WTC11 (cell line): ENCODE measurements at places on chromosomes 1 and 21. TPM values are rescaled to one million over a fixed set of nuclear protein-coding genes. Genes with fewer than 3 reads are reported as not detected.

FAAH gene
- total RNA-seq = 26.4 to 38.6 TPM (median 28.1 TPM) in 3 replicates

GRCh38 chr1:156689035-156689952 is 12.1 kb upstream of the NES start:
- peak overlapping the region; percentile 25; the same call in 1 of the 2 replicates for H3K27ac ChIP-seq
- peak; percentile 90 for DNase-seq
- H3K4me3 ChIP-seq = peak overlapping the region; percentile 74
- peaks cover 7% of the 10 kb centered on the region; the same call in 1 of the 2 replicates for H3K27me3 ChIP-seq

- H3K4me3 ChIP-seq = peak overlapping the region; percentile 72
- no peak overlapping the region for H3K27ac ChIP-seq
- peaks cover 5% of the 10 kb centered on the region; the same call in 1 of the 2 replicates for H3K4me1 ChIP-seq
- H3K27me3 ChIP-seq = no peaks in the 10 kb centered on the region; the same call in 1 of the 2 replicates
Measured at GRCh38 chr1:2547210-2548067, 8.7 kb upstream of the TNFRSF14 start.

DCDC2B gene
- total RNA-seq = not detected in 3 replicates

DNA sequence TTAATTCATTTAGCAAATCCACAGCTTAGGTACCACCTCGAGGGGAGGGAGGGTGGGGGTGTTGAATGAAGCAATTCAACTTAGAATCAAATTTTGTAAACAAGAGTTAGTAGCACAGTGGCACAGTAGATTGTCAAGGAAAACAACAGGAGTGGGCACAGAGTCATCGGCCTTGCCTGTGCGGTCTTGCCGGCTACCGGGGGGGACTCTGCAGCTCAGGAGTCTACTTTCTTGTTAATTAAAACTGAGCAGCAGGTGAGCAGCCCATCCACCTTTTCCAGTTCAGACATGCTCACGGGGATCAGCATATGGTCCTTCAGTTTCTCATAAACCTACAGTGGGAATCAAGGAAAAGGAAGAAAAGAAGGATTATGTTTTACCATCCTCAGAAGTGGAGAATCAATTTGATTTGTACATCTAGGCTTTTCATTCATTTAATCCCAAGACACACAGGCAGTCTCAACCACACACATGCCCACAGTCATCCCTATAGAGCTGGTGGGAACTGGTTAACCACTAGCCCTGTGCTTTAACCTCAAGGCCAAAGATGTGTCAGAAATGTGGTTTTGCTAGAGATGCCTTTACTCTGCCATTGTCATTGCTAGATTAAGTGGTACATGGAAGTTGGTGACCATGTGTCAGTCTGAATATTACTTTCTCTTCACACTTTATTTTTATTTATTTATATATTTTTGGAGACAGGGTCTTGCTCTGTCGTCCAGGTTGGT is 45.0 kb upstream of the BCL10 start:
- H3K4me3 ChIP-seq = no peak overlapping the region
- DNase-seq = no peak
- H3K27me3 ChIP-seq = no peaks in the 10 kb centered on the region
- H3K36me3 ChIP-seq = no peaks in the 10 kb centered on the region
- no peak overlapping the region for H3K27ac ChIP-seq

TNFRSF4 gene
- 0.18 to 0.33 TPM in 2 of 3 replicates, not detected in the other for total RNA-seq

IVL gene
- not detected in 3 replicates for total RNA-seq

GRCh38 chr1:14897547-14897946 is 256.0 kb upstream of the TMEM51 start:
- H3K36me3 ChIP-seq = peaks cover 3% of the 10 kb centered on the region
- DNase-seq = no peak
- no peak overlapping the region for H3K4me3 ChIP-seq
- peaks cover 30% of the 10 kb centered on the region for H3K4me1 ChIP-seq
- H3K27ac ChIP-seq = no peak overlapping the region

RNU1-3 gene
- total RNA-seq = 1,028 to 1,267 TPM (median 1,197 TPM) in 3 replicates

DNA sequence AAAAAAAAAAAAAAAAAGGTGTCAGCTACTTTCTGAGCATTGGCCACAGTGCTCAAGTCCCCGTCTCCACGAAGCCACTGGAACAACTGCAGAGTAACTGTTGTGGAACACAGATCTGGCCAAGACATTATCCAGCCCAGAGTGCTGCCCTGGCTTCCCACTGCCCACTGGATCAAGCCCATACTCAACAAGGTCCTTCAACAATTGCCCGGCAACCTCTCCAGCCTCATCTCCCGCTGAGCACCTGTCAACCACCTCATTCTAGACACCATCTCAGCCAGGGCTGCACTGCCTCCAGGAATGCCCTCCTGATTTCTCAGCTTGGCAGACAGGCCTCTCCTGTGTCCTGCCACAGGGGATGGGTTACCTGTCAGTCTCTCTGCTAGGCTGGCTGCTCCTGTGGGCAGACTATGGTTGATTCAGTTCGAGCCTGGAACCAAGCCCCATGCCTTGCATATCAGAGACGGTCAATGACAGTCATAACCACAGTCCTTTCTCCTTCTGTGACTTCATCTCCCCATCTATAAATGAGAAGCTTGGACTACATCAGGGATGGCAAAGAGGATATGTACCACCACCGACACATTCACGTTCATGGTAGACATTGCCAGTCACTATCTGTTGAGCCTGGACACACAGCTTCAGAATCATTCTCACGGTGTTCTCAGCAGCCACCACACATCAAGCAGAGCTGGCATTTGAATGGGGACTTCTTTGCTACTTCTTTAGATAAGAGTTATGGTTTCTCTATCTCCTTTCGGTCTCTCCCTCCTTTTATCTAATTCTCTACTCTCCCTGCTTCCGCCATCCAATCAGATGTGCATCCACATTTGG is 76.9 kb downstream of the MRPL37 start:
- H3K27me3 ChIP-seq = no peaks in the 10 kb centered on the region
- H3K4me3 ChIP-seq = no peak overlapping the region
- H3K27ac ChIP-seq = peak overlapping the region; percentile 34
- peaks cover 15% of the 10 kb centered on the region for H3K36me3 ChIP-seq

GRCh38 chr1:78005755-78006154 is 1.0 kb downstream of the DNAJB4 start:
- no peak overlapping the region for H3K27ac ChIP-seq
- H3K36me3 ChIP-seq = no peaks in the 10 kb centered on the region
- H3K27me3 ChIP-seq = no peaks in the 10 kb centered on the region
- H3K4me1 ChIP-seq = peaks cover 40% of the 10 kb centered on the region
- DNase-seq = no peak

- H3K36me3 ChIP-seq = no peaks in the 10 kb centered on the region
- H3K4me1 ChIP-seq = peaks cover 40% of the 10 kb centered on the region
- no peak overlapping the region for H3K4me3 ChIP-seq
- H3K27ac ChIP-seq = no peak overlapping the region
Measured at GRCh38 chr1:116911188-116911553, 1.5 kb downstream of the PTGFRN start.

DNA sequence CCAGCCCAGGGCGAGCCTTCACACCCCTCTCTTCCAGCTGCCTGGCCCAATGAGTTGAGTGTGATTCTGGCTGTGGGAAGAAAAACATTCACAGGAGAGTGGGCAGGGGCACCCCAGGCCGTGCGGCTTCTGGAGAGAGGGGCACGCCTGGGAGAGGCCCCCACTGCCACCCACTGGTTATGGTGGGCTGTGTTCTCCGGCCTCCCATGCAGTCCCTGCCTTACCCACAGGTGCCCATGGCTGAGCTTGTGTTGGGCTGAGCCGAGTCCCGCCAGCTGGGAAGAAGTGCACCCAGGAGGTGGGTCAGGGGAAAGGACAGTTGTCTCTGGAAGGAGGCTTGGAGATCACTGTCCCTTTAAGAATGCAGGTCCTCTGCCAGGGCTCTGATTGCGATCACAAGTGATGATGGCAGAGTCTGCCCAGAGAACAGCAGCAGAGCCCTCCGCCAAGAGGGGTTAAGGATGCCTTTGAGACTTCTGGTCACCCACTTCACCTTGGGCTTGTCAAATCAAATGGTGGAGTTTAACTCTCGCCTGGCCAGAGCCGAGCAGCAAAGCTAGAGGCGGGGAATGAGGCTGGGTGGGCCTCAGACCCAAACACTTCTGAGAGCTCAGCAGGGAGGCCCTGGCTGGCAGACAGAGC is 124.7 kb upstream of the ARHGEF16 start:
- no peaks in the 10 kb centered on the region for H3K36me3 ChIP-seq
- no peak for DNase-seq
- no peak overlapping the region for H3K4me3 ChIP-seq
- peaks cover 4% of the 10 kb centered on the region for H3K4me1 ChIP-seq

GRCh38 chr1:230040440-230040839 is 26.6 kb upstream of the GALNT2 start:
- H3K27ac ChIP-seq = no peak overlapping the region
- H3K36me3 ChIP-seq = no peaks in the 10 kb centered on the region
- no peak overlapping the region for H3K4me3 ChIP-seq
- H3K27me3 ChIP-seq = no peaks in the 10 kb centered on the region
- no peak for DNase-seq
- H3K4me1 ChIP-seq = peaks cover 5% of the 10 kb centered on the region

GRCh38 chr1:34113362-34113761 is 51.7 kb downstream of the CSMD2 start:
- no peak overlapping the region for H3K4me3 ChIP-seq
- H3K36me3 ChIP-seq = peaks cover 22% of the 10 kb centered on the region
- peak overlapping the region; percentile 89 for H3K27ac ChIP-seq
- no peaks in the 10 kb centered on the region for H3K27me3 ChIP-seq

GRCh38 chr1:7110321-7110720 is 325.1 kb downstream of the CAMTA1 start:
- H3K36me3 ChIP-seq = peaks cover 6% of the 10 kb centered on the region
- DNase-seq = no peak
- H3K4me3 ChIP-seq = no peak overlapping the region
